Activated CD8-positive, alpha-beta memory T cell treated with anti-CD3 and anti-CD28 coated beads for 1 hour (primary cell): ENCODE measurements at places on chromosomes 6 and 20.

DNA sequence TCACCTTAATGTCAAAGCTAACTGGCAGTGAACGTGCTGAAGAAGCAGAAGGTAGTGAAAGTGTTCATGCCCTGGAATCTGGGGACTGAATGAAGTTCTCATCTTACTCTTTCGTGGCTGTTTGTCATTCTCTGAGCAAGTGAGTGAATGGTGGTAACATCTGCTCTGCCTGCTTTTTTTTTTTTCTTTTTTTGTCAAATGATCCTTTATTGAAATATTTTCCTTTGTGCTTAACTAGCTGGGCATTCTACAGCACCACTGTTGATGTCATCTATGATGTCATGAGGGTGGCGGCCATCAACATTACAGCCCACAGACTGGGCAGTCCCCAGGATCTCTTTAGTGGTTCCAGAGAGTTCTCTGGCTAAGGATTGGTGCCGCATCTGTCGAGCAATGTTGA lies 65.2 kb downstream of the RIN2 start:
- no peak for DNase-seq

GRCh38 chr6:12279322-12280091 lies 10.7 kb upstream of the EDN1 start:
- no peak for DNase-seq

DNA sequence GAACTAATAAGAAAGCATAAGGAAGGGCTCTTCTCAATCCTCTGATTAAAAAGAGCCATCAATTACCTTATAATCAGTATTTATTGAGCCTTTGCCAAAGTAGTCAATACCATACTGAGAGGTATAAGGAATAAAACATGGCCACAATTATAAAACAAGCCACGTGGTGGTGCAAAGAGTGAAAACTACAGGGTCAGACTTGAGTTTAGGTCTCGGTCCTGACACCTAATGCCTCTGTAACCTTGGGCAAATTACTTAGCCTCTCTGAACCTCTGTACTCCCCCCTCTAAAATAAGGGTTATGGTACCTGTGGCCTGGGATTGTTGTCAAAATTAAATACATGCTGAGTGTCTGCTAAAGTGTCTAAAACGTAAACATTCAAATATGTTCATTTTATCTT lies 11.8 kb downstream of the TRIM10 start:
- DNase-seq, result no peak

GRCh38 chr6:34638834-34639736 lies 57.5 kb downstream of the ILRUN start:
- no peak for DNase-seq

DNA sequence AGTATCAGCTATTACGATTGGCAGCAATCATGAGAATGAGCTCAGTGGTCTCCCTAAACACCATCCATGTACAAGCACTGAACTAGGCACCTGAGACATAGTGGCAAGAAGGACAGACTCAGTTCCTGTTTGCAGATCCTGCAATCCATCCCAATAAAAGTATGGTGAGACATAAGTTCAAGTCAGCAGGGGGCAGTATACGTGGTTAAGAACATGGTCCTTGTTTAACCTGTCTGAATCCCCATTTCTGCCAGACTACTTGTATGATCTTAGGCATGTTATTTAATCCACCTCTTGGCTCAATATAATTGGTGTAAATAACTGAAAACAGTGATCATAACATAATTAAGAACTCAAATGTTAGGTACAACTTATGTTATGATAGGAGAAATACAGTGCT lies 33.2 kb upstream of the PNISR start:
- DNase-seq, result no peak

GRCh38 chr6:126722411-126722810 lies 382.5 kb downstream of the CENPW start:
- no peak for DNase-seq

DNA sequence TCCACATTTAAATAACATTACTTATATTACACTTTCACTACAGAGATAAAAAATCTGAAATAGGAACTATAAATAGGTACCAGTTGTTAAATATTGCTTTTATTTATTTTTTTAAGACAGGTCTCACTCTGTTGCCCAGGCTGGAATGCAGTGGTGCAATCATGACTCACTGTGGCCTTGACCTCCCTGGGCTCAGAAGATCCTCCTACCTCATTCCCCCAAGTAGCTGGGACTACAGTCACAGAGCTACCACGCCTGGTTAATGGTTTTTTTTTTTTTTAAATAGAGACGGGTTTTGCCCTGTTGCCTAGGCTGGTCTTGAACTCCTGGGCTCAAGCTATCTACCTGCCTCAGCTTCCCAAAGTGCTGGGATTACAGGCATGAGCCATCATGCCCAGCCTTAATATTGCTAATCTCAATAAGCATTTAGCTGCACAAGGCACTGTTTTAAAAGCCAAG lies 17.3 kb downstream of the EEF1E1 start:
- no peak for DNase-seq

DNA sequence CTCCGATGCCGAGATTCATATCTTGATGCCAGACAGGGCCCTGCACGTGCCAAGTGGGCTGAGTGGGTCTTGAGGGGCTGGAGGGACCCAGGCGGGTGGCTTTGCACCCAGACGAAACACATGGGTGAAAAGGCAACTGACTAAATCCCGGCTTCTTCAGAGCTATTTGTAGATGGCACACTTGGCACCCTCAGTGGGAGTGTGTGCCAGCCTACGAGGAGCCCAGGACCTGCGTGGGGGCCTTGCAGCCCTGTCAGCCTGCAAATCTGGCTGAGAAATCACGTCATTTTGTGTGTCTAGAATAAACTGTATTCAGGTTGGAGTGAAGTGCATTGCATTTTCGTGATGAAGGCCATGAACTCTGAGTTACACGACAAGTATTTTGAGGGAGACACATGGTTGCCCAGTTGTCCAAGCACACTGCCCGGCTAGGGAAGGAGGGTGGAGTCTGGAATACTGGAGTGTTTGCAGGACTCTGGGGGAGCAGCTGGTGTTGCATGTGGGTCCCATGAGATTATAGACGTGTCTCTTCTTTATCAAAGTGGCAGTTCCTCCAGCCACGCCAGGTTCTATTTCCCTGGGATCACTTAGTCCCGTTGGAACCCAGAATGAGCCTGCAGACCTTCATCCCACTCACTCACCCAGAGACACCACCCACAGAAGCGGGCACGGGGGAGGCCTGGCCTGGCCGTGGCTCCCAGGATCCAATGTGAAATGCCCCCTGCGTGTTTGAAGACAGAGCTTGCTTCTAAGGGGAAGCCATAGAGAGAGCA lies 60.2 kb downstream of the DLL1 start:
- DNase-seq, result no peak

DNA sequence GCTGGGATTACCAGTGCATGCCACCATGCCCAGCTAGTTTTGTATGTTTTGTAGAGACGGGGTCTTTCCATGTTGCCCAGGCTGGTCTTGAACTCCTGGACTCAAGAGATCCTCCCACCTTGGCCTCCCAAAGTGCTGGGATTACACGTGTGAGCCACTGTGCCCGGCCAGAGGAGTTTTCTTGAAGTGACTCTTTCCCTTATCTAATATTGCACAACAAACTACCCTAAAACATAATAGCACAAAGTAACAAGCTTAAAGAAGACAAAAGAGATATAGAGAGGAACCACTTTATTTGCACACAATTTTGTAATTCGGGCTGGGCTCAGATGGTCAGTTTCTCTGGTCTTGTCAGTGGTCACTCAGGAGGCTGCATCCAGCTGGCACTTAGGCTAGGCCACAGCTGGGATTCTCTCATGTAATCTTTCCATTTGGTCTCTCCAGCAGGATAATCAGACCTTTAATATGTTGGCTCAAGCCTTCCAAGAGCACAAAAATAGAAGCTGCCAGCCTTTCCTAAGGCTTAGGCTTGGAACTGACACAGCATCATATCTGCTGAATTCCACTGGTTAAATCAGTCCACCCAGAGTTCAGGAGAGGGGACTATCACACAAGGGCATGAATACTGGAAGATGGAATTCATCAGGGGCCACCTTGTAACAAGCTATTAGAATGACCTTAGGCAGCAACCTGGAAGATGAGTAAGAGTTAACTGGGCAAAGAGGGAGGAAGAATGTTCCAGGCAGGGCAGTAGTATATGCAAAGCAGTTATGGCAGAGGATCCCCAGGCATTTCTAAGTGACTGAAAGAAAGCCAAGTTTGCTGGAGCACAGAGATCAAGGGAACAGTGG lies 56.7 kb upstream of the PNRC1 start:
- DNase-seq, result no peak

GRCh38 chr6:27911956-27912446 lies at the start of gene OR2B2:
Gene OR2B2, minus strand, starts transcription at chr6:27912396. Its CDS starts 77 bp downstream, at chr6:27912319.
- DNase-seq, result no peak

GRCh38 chr20:41998539-41999341 lies 380.6 kb upstream of the CHD6 start:
- DNase-seq, result no peak

DNA sequence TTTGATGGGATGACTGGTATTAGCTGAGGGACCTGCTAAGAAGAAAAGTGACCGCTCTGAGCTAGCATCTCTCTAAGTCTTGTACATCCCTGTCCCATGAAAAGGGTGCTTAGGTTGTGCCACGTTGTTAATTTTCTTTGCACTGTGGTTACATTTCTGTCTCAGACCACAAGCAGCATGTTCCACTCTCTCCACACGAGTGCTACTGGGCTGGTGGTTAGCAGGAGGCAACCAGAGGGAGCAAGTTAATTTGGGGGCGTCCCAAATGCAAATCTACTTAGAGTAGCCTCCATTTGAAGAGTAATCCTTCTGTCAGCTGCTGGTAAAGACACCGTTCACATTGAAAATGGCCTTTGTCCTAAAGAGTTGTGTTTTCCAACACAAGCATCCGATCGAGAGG lies 3.4 kb upstream of the SCML4 start:
- no peak for DNase-seq
